ENCODE measurements at places on chromosomes 5 and 9.

- no peak for DNase-seq
These were observed 264.0 kb downstream of the PIK3R1 start for GRCh38 chr5:68479524-68479923.

GRCh38 chr5:154794525-154795234, 39.5 kb downstream of the LARP1 start:
- DNase-seq, result peak; percentile 68

- no peak for DNase-seq
These were observed 84.6 kb downstream of the ANKRD55 start for GRCh38 chr5:56148453-56148971.

DNA sequence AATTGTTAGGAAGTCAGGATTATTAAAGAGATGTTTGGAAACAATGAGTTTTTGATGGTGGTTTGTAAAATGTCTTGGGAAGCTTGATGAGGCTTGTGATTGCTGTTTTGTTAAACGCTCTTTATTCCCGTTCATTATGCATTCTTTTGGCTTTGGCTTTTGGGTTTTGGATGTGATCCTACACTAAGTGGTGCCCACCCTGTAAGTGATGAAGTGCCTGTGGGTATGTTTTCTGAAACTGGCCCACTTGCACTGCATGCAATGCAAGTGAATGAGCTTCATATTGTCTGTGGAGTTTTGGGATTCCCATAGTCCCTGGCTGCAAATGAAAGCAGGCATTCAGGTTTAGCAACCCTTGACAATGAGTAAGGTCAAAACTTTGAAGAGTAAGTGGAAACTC, 1035.5 kb upstream of the WWC1 start:
- DNase-seq, result no peak

DNA sequence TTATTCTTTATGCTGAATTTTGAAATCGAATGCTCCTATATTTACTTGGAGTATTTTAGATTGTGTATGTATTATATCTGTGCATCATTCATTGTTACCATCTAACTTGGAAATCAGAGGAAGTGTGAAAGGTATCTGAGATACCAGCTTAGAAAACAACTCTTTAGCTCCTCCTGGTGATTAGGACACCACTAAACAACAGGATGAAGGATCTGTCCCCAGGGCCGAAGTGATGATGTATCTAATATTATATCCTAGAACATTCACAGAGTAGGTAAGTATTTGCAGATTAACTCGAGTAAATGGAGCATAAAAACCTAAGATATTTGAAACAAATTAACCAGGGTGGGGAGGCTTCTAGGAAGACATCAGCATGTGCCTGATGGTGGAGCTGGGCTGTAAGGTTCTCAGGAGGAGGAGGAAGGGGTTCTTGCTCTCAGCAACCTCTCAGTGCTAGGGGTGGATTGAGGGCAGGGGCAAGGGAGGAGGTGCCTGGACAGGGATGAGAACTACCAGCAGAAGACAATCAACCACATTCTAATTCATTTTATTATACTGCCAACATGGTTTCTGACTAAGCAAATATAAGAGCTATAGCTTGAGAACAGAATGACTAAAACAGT, 2.6 kb upstream of the NFIL3 start:
- DNase-seq, result peak; percentile 28

DNA sequence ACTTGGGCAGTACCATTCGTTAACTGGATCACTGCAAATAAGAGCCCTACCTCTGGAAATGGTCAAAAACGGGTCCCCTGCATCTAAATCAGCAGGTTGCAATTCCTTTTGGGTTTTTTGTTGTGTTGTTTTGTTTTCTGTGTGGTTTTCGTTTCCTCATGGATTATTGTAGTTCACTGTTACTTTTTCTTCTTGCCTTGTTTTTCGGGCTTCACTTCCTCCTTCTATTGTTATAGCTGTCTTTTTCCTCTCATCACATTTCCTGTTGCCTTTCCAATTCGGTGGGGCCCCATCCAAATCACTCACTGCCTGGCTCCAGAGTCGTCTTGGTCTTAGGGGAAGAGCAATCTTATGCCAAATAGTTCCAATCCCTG, 8.7 kb upstream of the SSBP2 start:
- no peak for DNase-seq

DNA sequence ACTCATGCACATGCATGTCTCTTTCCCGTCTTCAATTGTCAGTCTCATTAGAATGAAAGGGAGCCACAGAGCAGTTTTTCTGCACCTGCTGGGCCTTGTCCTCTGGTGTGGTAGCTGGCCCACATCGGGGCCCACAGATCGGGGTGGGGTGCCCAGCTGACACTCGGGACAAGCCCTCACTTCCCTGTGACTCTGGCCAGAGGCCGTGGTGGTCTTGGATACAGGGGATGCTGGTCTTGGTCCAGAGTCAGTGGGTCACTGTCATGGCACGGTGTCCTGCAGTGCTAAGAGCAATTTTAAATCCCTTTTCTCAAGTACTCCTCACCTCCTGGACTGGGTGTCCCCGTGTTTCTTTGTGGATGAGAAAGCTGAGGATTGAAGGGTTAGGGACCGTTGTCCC, 193.2 kb downstream of the CACNA1B start:
- no peak for DNase-seq

GRCh38 chr9:126309427-126310189, 17.0 kb upstream of the MVB12B start:
- DNase-seq, result no peak

DNA sequence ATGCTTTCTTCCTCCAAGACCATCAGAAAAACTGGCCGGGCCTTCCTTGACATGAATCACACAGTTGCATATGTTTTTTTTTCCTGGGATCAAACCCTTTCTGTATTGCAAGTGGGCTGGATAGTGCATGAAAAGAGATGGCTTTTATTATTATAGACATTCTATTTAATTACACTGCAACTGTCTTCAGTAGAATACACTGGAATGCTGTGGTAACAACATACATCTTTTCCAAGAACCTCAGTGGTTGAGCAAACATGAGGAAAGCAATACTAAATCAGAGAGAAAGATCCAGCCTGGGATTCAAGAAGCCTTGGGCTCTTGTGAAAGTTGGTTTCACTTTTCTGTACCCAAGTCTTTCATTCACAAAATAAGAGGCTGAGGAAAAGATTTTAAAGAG, 193.0 kb downstream of the DMAC1 start:
- DNase-seq, result no peak

DNA sequence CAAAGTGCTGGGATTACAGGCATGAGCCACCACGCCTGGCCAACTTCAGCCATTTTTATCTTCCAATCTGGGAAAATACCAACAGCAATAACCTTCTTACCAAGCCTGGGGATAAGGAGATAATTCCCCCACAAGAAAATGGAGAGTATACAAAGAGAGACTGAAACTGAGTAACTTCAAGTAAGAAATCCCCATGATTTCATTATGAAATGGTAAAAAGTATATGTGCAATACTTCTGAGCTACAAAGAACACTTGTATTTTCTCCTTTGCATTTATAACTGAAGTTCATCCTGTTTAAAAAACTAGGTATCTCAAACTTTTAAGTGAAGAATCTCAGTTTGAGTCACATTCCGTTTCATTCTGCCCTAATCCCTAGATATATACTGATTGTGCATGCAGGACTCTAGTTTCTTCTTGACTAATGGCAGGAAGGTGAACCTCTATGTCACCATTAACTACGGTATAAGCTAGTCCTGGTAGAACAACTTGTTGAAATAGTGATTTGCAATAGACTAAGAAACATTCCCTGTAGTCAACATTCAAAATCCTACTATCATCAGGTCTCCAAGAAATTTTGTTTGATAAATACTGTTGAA, 2071.4 kb downstream of the MAT2B start:
- DNase-seq, result no peak

GRCh38 chr9:104099630-104100029, 5.5 kb downstream of the SMC2 start:
- DNase-seq, result no peak

DNA sequence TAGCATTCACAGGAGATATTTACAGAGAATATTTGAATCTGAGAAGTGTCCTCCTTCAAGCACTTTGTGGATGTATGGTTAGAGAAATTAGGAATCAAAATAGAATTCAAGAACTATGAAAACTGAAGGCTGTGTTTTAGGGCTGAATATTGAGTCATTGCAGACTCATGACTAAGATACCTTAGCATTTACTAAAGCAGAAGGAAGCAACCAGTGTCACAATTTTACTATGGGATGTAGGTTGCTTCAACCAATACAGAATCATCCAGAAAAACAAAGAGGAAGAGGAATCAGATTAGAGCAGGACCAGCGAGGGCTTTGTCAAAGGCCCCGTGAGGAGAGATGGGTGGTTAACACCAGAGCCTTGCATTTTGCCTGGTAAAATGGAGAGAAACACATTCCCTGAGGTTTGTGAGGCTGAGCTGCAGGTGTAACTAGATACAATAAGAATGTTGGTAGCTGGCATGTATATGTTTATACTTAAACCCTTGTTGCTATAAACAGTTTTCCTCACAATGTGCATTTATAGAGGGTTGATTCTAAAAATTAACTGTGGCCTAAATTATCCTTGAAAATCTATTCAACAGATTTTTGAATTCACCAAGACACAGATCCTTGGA, 518.1 kb downstream of the AGTPBP1 start:
- DNase-seq, result no peak

GRCh38 chr5:109003928-109004327, 256.2 kb downstream of the FER start:
- no peak for DNase-seq

- DNase-seq, result no peak
These were observed 910 bp upstream of the GARNL3 start for GRCh38 chr9:127263664-127264063.

DNA sequence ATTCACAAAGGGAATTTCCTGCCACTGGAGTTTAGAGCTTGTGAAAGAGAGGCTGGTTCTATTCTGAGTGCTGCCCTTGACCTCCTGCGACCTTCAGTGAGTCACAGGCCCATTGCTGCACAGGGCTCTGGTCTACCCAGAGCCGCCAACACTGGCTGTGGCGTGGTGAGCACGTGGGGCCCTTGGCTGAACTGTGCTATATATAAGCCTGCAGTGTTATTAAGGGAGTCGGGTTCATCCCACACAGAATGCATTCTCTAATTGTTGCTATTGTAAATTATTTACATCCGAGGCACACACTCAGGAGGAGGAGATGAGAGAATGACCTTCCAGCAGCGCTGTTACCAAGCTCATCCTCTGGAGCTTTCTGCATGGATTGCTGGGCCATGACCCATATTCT, 47.1 kb downstream of the BRINP1 start:
- DNase-seq, result no peak

- DNase-seq, result peak; percentile 94
These were observed 2.4 kb downstream of the CARD19 start for GRCh38 chr9:93098236-93098946.

DNA sequence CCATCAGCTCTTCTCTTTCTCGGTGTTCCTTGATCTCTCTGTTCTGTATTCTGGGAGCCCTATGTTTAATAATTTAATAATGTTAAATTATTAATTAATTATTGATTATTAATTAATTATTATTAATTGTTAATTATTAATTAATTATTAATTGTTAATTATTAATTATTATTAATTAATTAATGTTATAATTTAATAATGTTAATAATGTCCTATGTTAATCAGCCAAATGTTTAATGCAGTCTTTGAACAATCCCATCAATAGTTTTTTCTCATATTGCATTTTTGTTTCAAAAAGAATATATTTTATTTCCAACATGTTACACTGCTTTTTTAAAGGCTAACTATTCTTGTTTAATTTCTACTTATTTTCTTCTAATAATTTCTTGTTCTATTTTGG, 26.2 kb downstream of the MGAT1 start:
- DNase-seq, result no peak

DNA sequence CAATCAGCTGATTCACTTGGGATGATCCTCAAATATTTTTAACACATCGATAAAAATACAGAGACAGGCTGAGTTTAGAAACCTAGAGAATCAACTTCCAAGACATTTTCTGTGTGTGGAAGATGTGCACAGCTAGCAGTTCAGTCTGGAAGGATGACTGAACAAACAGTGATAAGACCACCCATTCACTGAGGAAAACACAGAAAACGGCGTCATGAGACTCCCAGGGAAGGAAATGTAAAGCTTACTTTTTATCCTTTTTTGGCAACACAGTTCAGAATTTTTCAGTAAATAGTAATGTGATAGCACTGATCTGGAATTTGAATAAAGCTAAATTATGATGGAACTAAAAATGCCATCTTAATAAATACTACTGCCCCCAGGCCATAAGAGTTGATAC, 277.6 kb downstream of the SEMA5A start:
- DNase-seq, result no peak

DNA sequence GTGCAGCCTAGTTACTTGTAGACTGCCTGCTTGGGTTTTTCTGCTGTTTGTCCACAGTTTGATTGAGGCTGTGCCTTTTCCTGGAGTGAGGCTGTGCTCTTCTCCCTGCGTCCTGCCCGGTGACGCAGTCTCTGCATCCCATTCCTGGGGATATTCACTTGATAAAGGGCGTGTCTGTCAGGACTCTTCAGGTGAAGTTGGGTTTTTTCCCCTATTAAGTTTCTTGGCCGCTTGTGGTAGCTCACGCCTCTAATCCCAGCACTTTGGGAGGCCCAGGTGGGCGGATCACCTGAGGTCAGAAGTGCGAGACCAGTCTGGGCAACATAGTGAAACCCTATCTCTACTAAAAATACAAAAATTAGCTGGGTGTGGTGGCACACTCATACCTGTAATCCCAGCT, 50.0 kb upstream of the SUSD3 start:
- DNase-seq, result no peak

- no peak for DNase-seq
These were observed 79.0 kb downstream of the SYK start for GRCh38 chr9:90880669-90881068.

GRCh38 chr9:134218230-134218629, 53.9 kb upstream of the RNU6ATAC start:
- no peak for DNase-seq

DNA sequence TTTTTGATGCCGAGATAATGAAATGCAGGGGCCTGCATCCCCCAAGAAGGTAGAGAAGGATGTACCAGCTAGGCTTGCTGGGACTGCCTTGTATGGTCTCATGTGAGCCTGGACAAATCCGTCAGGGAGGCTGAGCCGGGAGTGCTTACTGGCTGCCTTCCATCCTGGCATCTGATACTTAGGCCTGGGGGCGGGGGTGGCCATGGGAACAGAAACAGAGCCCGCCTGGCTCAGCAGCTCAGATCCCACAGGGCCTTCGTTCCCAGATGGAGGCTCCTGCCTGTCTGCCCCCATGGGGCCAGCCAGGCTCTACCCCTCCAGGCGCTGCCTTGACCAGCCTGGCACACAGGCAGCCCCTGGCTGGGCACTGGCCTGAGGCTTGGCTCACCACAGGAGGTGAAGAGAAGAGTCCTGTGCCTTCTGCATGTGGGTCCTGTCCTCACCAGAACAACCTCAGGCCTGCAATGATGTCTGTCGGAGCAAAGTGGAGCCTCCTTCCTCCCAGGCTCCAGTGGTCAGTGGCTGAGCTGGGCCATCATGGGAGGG, 10.5 kb upstream of the SPATA31E1 start:
- no peak for DNase-seq

DNA sequence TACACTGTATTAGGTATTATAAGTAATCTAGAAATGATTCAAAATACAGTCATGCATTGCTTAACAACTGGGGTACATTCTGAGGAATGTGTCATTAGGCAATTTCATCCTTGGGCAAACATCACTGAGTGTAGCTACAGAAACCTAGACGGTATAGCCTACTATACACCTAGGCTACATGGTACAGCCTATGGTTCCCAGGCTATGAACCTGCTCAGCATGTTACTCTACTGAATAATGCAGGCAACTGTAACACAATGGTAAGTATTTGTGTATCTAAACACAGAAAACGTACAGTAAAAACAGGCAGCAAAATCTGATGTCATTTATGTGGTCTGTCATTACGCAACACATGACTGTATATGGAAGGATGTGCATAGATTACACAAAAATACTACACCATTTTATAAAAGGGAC, 96.8 kb downstream of the RAPGEF6 start:
- DNase-seq, result peak; percentile 44
